ENCODE measurements at places on chromosomes 13 and 19.

DNA sequence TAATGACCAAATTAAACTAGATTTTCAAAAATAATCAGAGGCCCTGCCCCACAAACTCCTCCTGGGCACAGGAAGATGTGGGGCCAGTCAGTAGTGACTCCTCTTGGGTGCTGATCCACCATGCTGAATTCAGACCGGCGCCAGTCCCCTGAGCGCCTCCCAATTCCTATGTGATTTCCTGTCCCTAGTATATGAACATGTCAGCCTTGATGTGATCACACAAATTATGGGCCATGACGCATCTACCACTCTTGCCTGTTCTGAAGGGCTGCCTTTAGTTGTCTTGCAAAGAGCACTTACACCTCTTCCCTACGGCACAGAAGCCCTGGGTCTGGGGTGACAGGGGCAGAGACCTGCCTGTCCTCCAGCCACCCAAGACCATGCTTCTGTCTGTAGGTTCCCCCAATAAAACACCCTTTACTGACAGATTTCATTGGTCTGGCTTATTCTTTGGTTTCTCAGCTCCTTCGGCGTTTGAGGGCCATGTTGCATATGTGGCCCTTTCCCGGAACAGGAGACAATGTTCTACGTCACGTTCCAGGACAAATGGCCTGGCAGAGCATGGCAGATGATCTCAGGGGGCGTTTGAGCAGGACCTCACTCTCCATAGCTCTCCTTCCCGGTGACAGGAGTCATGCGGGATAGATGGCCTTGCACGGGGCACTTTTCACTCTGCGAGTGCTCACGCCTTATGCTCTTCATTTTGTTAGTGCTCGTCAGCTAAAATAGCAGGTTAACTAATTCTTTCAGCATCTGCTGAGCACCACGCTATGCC, 5.6 kb upstream of the ATP11A start:
- no peak for DNase-seq

GRCh38 chr13:78909276-78909675, 250.3 kb upstream of the OBI1 start:
- DNase-seq, result no peak

GRCh38 chr13:101695870-101696516, 243.5 kb downstream of the ITGBL1 start:
- no peak for DNase-seq

- no peak for DNase-seq
These were observed 133.3 kb downstream of the USP12 start for GRCh38 chr13:27038323-27038722.

DNA sequence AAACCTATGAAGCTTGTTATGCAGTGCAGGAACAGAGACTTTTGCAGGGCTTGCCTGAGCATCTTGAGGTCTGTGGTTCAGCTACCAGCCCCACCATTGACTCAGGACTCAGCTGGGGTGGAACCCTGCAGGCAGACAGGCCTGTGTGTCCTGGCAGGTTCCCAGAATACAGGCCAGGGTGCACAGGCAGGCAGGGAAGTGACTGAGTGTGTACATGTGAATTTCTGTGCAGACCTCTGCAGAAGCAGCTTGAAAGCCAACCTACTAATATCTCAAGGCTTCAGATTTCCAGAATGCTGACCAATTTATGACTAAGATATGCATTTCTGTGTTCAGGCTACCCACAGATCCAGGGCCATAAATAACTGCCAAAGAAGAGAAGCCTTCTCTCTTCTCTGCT, 254.4 kb downstream of the DLEU7 start:
- DNase-seq, result no peak

DNA sequence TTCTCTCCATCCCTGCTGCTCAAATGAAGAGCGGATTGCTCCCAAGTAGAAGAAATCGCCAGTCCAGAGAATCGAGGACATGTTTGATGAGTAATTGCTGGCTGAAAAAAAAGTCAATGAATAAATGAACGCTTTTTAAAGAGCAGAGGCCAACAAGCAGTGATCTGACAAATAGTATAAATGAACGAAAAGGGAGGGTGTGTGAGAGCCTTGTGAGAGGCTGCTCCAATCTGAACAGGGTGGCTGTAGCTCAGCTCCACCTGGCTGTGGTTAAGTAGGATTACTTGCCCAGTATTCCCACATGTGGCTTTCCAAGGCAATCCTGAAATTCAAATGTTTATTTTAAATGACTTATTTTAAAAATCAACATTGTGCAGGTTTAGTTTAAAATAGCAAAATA, 117.1 kb downstream of the TSHZ3 start:
- no peak for DNase-seq

GRCh38 chr13:26743971-26744370, 16.6 kb downstream of the GPR12 start:
- DNase-seq, result no peak

GRCh38 chr13:22218797-22219196, 547.9 kb downstream of the FGF9 start:
- DNase-seq, result no peak

DNA sequence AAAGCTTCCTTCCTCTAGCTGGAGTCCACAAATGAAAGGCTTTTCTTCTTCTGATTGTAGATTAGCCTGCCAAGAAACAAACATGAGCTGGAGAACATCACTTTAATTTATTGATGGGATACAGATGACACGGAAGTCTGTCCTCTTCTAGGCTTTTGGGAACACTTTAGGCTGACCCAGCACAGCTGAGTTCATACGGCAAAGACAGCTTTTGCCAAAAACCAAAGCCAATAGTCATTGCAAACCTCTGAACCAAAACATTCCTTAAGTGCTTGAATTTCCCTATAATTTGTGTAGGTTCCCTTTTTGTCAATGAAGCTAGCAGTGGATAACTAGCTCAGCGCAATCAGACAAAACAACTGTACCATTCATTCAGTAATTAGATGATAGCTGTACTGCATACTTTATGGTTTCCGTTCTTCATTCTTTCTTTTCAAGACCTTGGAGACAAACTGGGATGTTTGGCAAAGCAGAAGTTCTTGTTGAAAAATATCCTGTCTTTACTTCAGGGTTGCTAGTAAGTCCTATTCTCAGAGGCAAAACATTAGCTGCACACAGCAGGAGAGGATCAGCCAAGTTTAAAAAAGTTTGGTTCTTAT, 95.7 kb upstream of the SPRY2 start:
- no peak for DNase-seq

GRCh38 chr19:55901369-55902079, 30.6 kb downstream of the NLRP13 start:
- DNase-seq, result no peak

DNA sequence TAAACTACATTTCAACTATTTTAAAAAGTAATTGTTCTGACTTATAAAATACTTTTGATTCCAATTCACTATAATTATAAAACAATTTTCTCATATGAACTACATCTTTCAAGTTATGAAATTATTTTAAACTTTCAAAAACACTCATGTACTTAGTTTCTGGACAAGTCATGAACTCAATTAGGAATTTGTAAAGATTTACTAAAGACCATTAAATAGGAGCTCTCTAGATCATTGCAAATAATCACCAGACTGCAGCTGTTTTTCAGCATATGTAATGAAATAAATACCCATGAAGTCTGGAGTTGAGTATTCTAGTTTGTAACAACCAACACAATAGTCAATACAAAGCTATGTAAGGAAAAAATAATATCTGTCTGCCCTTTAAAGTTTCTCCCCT, 605.1 kb upstream of the MIR17HG start:
- DNase-seq, result no peak

- DNase-seq, result no peak
These were observed 651 bp downstream of the SERPINE3 start for GRCh38 chr13:51339952-51340732.

GRCh38 chr13:63011996-63012395, 1596.3 kb upstream of the PCDH20 start:
- DNase-seq, result no peak

DNA sequence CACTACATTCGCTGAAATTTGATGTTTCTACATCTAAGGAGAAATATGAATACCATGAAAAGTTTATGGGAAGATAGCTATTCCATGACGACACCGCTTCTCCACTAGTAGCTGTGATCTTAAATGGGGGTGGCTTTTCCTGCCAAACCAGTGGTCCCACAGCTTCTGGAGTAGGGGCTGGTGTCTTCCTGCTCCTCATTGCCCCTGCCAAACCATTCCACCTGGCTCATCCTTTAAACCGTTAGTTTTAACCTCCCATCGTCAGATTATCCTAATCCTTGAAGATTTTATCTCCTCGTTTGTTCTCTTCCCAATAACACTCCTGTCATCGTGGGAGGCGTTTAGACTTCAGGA, 568 bp upstream of the ZNF230 start:
- no peak for DNase-seq

DNA sequence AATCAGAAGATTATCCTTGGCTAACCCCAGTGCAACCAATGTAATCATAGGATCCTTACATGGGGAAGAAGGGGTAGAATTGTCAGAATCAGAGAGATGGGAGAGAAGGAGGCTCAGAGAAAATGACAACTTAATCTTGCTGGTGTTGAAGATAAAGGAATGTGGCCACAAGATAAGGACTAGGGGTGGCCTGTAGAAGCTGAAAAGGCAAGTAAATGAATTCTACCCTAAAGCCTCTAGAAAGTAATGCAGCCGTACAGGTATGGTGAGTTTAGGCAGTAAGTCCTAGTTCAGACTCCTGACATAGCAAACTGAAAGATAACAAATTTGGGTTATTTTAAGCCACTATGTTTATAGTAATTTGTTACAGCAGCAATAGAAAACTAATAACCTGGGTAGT, 718.5 kb downstream of the SLITRK6 start:
- DNase-seq, result no peak

GRCh38 chr19:35478794-35479677, 11.2 kb downstream of the KRTDAP start:
- DNase-seq, result no peak

- DNase-seq, result no peak
These were observed 39.7 kb upstream of the SACS start for GRCh38 chr13:23473221-23473620.

DNA sequence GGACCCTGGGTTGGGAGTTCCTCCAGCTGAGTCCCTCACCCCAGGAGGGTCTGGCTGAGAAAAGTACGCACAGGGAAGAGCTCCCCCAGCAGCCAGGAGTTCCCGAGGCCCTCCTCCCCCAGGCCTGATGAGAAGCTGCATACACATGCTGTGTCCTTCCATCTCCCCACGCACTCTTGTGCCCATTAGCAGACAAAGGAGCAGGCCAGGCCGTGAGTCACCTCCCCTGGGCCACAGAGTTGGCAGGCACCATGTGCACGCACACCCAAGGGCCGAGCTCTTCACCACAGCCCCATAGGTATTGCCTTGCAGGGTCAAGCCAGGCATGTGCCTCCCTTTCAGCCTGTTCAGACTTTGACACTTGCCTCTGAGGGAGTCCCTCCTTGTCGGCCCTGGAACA, 17.5 kb downstream of the MAU2 start:
- DNase-seq, result no peak

- DNase-seq, result no peak
These were observed 7.0 kb downstream of the GPR18 start for GRCh38 chr13:99250982-99251825.

GRCh38 chr19:2337329-2337707, 8.8 kb downstream of the SPPL2B start:
- DNase-seq, result peak; percentile 65

DNA sequence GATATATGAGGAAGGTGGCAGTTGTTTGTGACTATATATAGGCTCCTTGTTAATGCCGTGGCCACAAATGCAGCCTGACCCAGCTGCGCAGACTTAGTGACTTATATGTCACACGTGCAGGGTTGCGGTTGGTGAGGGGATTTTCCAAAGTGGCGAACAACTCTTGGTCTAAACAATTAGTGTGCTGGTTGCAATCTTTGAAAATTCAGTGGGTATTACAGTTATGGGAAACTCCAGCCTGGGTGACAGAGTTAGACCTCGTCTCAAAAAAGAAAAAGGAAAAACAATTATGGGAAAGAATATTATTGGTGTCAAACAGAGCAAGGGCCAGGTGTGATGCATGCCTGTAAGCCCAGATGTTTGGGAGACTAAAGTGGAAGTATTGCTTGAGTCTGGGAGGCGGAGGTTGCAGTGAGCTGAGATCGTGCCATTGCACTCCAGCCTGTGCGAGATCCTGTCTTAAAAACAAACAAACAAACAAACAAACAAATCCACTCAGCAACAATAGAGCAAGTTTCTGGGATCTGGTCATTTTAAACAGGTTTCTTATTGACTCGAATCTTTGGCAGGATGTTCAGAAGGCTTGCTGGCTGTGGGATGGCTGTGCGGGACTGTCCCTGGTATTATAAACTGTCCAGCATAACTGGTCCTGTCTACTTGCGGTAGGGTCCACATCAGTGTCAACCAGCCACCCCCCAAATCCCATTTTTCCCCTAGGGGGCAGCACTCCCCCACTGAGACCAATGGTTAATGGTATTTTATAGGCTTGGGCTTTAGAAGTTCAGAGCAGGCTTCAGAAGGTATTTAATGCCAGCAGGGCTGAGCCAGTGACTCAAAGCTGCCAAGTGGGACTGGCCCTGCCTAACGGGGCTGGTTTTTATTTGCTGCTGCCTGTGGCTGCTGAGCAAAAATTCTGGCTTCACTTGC, 15.4 kb downstream of the RELB start:
- DNase-seq, result peak; percentile 85

DNA sequence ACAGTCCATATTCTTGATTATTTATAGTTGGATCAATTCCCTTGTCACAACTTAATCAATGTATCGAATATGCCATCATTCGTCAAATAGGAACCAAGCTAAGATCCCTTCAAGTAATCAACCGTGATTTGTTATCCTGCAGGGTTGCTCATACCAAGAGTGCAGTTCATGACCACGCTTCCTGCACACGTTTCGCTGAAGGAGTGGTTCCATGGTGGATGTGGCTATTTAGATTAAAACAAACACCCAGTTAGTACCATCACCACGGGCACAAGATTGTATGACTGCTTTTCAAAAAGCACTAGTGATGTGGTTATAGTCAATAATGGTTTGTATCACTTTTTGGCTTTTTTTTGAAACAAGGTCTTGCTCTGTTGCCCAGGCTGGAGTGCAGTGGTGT, 41.1 kb upstream of the CCNE1 start:
- no peak for DNase-seq

DNA sequence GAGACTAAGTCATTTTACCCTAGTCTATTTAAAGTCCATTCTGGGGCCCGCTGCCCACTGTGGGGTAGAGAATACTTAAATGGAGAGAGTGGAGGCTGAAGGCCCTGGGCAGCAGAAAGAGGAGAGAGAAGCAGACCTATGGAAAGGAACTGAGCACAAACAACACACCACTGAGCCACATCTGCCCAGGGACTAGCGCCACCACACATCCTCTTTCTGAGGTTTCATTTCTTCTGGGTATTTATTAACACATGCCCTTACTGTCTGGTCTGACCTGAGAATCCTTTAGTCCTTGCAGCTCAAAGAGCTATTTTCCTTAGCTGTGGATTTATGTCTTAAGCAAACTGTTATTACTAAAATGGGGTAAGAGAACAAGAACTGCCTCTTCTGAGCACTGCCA, 154.0 kb downstream of the NALCN start:
- no peak for DNase-seq

DNA sequence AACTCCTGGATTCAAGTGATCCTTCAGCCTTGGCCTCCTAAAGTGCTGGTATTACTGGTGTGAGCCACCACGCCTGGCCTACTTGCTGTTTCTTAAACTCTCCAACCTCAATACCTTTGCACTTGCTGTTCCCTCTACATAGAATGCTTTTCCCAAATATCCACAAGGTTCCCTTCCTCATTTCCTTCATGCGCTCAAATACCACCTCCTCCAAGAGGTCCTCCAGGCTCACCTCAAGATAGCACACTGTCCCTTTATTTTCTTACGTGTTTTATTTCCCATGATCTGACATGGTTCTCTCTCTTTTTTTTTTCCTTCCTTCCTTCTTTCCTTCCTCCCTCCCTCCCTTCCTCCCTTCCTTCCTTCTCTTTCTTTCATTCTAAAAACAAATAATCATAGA, 13.5 kb downstream of the RDH8 start:
- DNase-seq, result no peak

- peak; percentile 28 for DNase-seq
These were observed 463 bp upstream of the TSC22D1 start for GRCh38 chr13:44576351-44577235.

Data from HuH-7.5 (cell line).